ENCODE measurements at places on chromosomes 11 and 22. TPM values are rescaled to one million over a fixed set of nuclear protein-coding genes. Genes with fewer than 3 reads are reported as not detected.

DNA sequence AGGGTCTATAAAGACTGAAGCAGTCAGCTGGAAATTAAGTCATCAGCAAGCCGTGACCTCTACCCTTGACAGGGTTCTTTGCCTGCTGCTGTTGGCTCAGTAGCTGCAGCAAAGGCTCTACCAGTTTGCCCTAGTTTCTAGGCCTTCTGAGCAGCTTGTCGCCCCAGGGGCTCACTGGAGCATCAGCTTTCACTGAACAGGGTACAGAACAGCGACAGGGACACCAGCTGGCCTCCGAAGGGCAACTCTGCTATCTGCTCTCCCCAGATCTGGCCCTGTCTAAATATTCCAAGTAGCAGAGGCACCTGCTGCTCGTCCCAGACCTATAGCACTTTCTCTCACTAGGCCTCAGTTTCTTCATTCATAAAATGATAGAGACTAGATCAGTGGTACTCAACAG lies 42.4 kb downstream of the SMCO4 start:
- no peak for DNase-seq

DNA sequence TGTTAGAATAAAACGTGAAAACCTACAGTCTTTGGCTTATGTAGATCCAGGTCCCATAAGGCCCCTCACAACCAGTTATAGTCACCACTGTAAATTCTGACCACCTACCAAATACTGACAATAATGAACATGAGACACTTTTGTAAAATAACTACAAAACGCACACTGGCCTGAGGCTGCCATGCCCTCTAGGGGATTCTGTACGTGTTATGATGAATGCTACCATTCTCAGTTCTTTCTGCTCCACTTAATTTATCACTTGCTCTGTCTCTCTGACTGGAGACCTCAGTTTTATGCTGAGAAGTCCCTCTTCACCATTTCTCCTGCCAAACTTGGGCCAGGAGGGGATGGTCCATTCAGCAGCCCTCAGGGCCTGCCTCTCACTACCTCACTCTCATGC lies 18.7 kb upstream of the TMPRSS5 start:
- DNase-seq = no peak

DNA sequence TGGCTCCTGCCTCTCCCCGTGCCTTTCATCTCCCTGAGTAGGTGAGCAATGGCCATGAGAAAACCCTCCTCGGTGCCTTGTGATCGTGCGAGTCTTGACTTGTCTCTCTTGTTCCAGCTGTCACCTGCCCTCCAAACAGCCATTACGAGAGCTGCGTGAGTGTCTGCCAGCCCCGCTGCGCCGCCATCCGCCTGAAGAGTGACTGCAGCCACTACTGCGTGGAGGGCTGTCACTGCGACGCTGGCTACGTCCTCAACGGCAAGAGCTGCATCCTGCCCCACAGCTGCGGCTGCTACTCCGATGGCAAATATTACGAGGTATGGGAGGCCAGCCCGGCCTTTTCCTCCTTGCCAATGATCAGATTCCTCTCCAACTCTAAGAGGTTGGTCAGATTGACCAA lies 51.7 kb downstream of the TECTA start:
- no peak for DNase-seq

- DNase-seq = no peak
Observed at GRCh38 chr11:9273376-9274336, 8.5 kb upstream of the DENND5A start.

DNA sequence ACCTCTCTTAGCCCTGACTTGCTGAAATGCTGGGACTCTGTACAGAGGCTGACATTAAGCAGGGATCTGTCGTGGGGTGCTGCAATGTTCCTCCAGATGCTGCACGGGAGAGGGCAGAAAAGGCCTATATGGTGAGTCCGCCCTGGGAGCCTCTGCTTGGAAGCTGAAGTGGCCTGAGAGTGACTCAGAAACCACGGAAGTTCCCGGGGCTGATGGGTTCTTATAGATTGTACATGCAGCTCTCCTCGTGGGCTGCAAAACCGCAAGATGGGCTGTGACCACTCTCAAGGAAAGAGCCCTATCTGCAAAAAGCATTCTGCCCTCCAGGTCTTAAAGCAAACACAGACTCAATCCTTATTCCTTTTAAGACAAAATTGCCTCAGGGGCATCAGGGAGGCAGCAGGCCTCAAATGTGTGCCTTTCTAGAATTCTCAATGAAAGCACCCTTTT lies 5.8 kb upstream of the SLC43A3 start:
- DNase-seq = no peak

GRCh38 chr11:16194566-16194965 lies 161.8 kb downstream of the SOX6 start:
- peak; percentile 41 for DNase-seq

The POU2AF2 gene
- not detected for polyA plus RNA-seq

The NOX4 gene
- 4.1 TPM for polyA plus RNA-seq

The KCNJ5 gene
- polyA plus RNA-seq = 1.0 TPM

The ELMOD1 gene
- not detected for polyA plus RNA-seq

The KIRREL3 gene
- polyA plus RNA-seq = 0.94 TPM

DNA sequence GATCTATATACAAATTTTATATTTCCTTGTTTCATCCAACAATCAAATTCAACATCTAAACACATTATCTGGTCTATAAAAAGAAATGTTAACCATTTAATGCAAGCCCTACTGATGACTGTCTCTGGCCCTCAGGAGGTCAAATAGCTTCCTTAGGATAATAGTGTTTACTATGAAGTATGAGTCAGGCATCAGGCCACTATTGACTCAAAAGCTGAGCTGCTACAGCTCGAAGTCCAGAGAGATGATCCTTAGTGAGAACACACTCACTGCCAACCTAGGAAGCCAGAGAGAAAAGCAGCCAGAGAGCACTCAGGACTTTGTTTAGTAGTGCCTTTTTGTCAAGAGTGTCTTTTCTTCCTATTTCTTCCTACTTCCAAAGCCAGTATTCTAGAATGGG lies 171.8 kb downstream of the SOX6 start:
- DNase-seq = no peak

- no peak for DNase-seq
Observed at GRCh38 chr11:64265176-64266160, 14.1 kb downstream of the PLCB3 start.

DNA sequence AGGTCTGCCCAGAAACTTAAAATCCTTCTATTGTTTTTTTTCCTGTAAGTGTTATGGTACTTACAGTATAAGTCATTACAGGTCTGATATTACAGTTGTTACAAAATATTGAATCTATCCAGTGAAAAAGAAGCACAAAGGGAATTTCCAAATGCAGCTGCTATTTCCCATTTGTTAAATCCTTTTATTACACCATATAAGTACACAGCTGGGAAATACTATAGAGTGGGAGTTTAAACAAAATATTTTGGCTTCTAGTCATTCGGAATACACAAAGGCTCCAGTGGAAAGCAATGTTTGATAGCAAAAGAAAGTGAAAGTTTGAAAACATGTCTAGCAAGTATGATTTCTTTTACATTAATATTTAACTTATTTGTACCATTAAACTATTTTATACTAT lies 18.0 kb downstream of the SOX6 start:
- DNase-seq = peak; percentile 45

GRCh38 chr11:75800728-75801361 lies 14.2 kb upstream of the UVRAG start:
- no peak for DNase-seq

GRCh38 chr11:95698676-95699557 lies 90.7 kb downstream of the FAM76B start:
- DNase-seq = no peak

The CD3D gene
- not detected for polyA plus RNA-seq

The AIFM3 gene
- polyA plus RNA-seq = 0.54 TPM
